Stimulated activated naive CD8-positive, alpha-beta T cell treated with anti-CD3 and anti-CD28 coated beads, Interleukin-15, amount 100 ng/mL, for 72 hours (primary cell): ENCODE measurements at places on chromosomes 6 and 20.

GRCh38 chr20:47292581-47292980 is 63.9 kb downstream of the ZMYND8 start:
- no peak for DNase-seq

- no peak for DNase-seq
Observed at GRCh38 chr20:10824750-10825500, 151.1 kb upstream of the JAG1 start.

DNA sequence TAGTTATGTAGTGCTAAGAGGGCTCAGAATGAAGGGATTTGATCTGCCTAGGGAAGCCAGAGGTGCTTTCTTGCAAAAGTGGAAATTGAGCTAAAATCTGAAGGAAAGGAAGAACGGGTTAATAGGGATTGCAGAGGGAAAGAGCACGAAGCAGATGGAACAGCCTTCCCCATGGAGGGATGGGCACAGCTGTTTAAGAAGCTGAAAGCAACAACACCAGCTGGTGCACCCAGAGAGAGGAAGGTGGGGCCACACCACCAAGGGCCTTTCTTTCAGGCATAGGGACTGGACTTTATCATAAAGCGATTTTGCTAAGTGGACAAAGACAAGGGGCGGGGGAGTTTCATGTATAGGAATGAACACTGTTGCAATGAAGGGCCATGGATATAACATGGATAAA is 65.8 kb upstream of the SNRPB2 start:
- DNase-seq = no peak

DNA sequence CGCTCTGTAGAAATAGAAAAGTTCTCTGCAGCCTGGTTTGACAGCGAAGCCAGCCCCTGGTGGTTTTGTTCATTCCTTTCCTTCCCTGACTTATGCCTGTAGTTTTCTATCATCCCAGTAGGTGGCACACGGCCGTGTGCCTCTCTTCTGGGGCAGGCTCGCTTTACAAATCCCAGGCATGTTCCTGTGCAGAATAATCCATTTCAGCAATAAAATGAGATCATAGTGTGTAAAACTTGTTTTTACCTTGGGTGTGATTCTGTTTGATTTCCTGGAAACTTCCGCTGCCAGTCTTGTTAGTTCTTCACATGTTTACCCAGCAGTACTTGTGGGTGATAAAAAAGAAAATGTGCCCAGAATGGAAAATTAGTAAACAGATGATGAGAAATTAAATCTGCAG is 7.4 kb upstream of the INSM1 start:
- no peak for DNase-seq

GRCh38 chr6:113636357-113636824 is 220.8 kb upstream of the MARCKS start:
- no peak for DNase-seq

GRCh38 chr20:16066571-16066970 is 506.7 kb downstream of the KIF16B start:
- DNase-seq = no peak

DNA sequence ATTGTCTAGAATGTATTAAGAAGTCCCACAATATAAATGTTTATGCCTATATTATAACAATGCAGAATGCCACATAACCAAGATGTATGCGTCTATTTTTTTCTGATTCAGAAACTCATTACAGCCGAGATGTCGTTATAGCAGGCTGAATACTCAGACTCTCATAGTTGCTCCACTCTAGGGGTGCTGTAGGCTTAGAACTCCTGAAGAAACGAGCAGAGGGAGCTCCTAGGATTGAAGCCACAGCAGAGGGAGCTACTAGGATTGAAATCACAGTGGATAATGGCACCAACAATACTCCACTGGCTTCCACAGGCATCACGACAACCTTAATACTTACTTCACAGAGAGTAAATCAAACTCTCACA is 208.9 kb downstream of the KIF16B start:
- no peak for DNase-seq

- DNase-seq = no peak
Observed at GRCh38 chr6:68653074-68653705, 18.1 kb downstream of the ADGRB3 start.

DNA sequence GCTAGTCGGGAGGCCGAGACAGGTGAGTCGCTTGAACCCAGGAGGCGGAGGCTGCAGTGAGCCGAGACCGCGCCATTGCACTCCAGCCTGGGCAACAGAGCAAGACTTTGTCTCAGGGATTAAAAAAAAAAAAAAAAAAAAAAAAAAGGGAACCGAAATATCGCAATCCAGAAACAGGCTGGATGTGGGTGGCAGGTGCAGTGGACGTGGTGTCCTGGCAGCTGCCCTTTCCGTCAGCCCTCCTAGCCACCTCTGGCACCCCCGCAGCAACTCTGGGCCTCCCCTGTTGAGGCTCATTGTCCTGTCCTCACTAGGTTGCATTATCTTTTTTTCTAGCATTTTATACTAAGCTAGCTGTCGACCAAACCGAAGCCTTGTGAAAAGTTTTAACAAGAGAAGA is 113.5 kb downstream of the DTNBP1 start:
- DNase-seq = no peak

DNA sequence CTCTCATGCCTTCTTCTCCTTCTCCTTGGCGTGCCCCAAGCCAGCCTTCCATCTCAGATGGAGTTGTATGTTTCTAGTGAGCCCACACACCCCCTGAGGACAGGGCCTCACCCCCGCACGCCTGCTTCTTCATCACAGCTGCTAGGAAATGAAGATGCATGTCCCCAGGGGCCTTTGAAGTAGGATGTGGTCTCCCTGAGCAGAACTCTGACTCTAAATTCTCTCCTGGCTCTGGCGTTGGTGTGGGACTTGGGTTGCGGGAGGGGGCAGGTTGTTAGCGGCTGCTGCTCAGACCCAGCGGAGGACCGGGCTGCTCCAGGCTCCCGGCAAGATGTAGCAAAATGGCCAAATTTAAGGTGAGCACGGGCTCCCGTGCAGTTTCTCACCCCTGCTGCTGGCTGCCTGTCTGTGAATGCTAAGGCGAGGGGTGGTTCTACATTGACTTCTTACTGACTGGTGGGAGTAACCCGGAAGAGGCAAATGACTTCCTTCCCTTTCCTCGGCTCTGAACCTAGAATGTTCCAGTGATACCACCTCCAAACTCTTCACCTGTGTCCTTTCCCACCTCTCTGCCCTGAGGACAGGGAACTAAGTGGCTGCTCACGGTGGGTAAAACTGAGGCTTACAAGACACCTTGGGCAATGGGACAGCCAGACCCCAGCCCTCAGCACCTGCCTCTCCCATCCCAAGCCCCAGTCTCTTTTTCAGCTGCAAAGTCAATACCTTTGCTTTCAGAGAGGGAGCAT is 8.8 kb downstream of the SYNJ2 start:
- DNase-seq = no peak

DNA sequence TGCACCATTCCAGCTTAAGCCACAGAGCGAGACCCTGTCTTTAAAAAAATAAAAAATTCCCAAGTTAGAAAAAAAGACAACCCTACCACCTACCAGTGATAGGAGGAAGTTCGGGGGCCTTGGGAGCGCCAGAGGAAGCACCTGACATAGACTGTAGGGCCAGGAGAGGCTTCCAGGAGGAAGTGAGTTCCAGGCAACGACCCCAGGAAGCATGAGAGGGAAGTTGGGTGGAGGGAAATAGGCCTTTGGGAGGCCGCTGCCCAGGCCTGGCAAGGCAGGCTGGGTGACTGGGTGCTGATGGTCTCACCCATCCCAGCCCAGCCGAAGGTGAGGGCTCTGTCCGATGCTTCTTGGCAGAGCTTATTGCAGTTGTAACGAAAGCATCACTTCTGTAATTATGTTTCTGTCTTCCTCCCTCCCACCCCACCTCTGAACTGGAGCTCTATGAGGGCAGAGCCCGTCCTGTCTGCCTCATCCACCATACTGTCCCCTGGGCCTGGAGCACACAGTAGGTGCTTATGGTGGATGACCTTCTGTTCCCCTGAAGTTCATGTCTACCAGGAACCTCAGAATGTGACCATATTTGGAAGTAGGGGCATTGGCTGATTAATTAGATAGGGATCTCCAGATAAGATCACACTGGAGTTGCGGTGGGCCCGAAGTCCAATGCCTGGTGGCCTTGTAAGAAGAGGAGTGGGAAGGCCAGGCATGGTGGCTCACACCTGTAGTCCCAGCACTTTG is 54.1 kb downstream of the UBE2V1 start:
- DNase-seq = no peak

DNA sequence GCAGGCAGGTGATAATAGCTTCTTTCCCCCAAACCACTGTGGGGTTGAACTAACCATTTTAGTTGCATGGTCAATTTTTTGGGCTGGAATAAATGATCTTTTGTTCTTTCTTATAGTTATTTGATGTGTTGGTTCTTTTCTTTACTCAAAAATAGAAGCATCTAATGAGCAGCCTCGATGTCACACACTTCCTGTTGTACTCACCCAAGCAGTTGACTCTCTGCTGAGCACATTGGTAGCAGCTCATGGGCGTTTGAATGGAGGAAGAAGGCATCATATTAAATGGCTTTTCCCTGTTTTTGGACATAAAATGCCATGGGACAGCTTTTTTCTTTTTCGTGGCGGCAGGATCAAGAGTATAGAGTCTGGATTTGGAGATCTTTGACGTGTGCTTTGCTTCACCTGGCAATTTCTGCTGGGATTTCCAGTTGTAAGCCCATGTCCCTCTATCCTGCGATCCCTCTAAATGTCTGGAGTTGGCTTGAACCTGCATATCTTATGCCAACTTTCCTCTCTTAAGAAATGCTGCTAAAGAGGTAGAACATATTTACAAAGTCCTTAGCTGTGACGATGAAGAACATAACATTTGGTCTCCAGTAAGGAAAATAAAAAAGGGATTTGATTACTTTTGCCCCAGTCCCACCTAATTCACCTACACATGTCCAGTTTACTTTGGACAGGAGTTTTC is 268.3 kb downstream of the PRL start:
- DNase-seq = no peak

GRCh38 chr6:125157725-125158124 is 4.2 kb downstream of the TPD52L1 start:
- DNase-seq = no peak

- no peak for DNase-seq
Observed at GRCh38 chr20:9578594-9578993, 64.2 kb downstream of the LAMP5 start.

DNA sequence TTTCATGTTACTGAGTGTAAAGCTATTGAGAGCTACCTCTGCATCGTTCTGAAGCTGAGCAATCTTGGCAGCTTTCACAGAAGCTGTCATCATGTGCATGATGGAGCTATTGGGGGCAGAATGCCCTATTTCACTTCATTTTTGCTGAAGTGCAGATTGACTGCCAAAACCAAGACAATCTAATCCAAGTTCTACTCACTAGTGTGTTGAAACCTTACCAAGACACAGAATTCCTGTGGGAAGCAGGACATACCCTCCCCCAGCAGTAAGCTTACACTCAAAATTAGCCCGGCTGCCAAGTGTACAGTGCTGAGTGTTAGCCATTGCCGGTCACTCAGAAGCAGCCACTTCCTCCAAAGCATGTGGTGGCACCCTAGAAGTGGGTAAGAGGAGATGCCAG is 177.3 kb upstream of the TENT5A start:
- DNase-seq = no peak

- no peak for DNase-seq
Observed at GRCh38 chr6:148708707-148709106, 38.1 kb upstream of the UST start.

DNA sequence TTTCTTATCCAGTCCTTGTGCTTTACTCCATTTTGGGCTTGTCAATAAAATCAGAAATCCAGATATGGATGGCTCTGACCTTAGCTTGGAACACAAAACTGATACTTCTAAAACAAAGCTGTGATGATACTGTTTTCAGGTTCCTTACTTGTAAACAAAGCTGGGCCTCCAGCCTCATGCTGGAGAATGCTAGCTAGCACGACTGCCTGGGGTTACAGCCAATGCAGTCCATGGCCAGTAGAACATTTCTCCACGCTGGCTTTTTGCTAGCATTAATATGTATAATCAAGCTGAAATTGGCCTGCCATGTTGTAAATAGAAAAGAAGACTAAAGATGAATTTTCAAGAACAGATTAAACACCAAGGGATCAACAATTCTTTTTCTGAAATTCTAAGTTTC is 63.9 kb downstream of the MTHFD1L start:
- no peak for DNase-seq

DNA sequence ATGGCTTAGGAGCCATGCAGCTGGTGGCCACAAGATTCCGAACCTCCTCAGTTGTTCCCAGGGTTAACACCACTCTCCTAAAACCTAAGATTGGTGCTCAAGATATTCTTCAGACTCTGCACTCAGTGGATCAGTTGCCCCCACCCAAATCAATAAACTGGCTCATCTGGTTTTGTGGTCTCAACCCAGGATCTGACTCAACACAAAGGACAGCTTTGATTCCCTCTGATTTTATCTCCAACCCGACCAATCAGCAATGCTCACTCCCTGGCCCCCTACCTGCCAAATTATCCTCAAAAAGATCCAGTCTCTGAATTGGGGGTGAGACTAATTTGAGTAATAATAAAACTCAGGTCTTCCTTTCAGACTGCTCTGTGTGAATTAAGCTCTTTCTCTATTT is 137.5 kb downstream of the EYS start:
- no peak for DNase-seq

- DNase-seq = no peak
Observed at GRCh38 chr20:7741866-7742265, 198.4 kb downstream of the HAO1 start.

DNA sequence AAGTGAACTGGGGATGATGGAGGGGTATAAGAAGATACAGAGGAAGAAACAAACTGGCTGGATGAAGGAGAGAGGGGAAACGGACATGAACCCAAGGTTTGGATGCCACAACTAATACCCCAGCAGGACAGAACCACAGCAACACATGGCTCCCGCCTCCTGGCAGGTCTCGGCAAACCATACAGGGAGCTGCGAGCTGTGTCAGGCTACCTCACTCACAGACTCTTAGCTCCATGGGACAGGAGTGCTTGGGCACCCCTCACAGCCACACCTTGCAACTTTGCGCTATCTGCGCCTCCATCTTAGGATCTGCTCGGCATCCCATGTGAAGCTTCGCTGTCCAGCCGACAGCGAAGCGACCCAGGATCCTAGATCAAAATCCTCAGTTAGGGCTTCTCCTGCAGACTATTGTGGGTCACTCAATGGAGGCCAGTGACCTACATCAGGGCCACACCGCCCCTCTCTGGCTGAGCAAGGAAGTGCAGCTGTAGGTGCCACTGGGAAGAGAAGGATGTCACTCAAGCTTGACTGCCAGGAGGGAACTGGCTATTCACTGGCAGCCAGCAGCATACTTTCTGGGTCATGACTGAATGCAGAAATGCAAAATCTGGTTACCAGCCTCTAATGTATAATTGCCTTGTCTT is 174.4 kb upstream of the RIN2 start:
- peak; percentile 57 for DNase-seq

DNA sequence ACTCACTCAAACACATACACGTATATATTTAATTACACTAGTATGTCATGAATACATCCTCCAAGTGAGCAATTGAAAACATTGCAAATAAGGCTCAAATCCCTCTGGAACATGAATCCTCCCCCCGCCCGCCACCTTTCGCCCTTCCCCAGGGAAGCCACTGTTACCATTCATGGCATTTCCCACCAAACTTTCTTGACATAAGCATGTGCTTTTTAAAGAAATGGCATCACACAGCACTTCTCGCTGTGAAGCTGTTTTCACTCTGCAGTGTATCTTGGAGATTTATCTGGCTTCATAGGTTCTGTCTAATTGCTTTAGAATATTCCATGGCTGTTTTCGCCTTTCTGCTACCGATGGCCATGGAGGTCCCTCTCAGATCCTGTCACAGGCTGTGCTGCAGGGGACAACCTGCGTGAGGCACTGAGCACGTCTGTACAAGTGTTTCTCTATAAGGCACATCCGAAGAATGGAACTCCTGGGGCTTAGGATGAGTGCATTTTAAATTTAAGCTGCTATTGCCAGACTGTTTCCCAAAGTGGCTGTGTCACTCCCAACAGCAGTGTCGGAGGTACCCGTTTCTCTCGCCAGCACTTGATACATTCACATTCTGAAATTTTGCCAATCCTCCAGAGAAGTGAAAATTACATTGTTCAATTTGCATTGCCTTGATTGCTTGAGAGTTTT is 22.2 kb upstream of the PHACTR3 start:
- no peak for DNase-seq
